KG1 (cell line): ENCODE measurements at places on chromosomes 2 and 18.

- no peak for DNase-seq
Observed at GRCh38 chr2:39377226-39377939, 59.7 kb downstream of the MAP4K3 start.

- DNase-seq: no peak
Observed at GRCh38 chr2:128487650-128488387, 169.2 kb upstream of the HS6ST1 start.

- DNase-seq: no peak
Observed at GRCh38 chr2:240953426-240954410, 44.7 kb upstream of the SNED1 start.

DNA sequence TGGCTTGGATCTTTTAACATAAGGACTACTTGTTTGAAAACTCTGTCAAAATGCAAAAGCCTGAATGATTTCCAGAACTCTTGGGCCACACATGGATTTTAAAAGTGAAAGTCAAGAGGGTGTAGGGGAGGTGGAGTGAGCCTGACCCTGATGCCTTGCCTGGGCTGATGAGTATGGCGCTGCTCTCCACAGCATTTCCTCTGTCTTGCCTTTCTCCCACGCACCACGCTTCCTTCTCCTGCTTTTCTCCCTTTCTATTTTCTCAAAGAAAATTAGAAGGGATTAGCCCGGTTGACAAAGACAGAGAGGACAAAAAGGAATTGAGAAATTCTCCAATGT, 207.0 kb upstream of the CCDC68 start:
- DNase-seq: no peak

DNA sequence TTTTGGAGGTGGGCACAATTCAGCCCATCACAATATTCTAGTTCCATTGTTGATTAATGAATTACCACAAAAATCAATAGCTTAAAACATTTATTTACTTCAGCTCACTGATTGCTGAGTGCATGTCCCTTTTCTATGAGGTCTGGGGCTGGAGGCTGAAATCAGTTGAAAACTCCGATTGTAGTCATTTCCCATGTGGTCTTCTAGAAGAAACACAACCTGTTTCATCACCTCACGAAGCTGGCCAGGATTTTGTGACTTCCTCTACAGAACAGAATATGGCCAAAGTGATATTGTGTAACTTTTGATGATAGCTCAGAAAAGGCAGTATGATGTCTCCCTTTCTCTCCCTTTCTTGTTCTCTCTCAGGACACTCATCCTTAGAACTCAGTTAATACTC, 44.1 kb upstream of the CYRIA start:
- peak; percentile 19 for DNase-seq

DNA sequence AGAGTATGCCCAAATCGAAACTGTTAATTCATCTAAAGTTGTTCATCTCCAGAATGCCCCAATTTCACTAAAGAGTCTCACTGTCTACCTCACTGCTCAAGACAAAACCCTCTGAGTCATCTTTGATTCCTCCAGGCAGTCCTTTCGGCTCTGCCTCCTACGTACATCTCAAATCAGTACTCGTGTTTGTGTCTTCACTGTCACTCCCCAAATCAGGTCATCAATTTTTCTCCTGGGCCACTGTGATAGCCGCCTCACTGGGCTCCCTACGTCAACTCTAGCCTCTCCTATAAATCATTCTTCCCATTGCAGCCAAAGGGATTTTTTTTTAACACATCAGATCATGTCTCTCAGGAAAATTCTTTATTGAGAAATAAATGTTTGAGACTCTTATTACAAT, 42.1 kb upstream of the TTC39C start:
- DNase-seq: no peak

GRCh38 chr2:1910592-1911246, 166.4 kb upstream of the PXDN start:
- no peak for DNase-seq

- DNase-seq: no peak
Observed at GRCh38 chr2:225468131-225468530, 68.6 kb downstream of the NYAP2 start.

GRCh38 chr2:41736105-41736567, 311.7 kb upstream of the PKDCC start:
- no peak for DNase-seq

DNA sequence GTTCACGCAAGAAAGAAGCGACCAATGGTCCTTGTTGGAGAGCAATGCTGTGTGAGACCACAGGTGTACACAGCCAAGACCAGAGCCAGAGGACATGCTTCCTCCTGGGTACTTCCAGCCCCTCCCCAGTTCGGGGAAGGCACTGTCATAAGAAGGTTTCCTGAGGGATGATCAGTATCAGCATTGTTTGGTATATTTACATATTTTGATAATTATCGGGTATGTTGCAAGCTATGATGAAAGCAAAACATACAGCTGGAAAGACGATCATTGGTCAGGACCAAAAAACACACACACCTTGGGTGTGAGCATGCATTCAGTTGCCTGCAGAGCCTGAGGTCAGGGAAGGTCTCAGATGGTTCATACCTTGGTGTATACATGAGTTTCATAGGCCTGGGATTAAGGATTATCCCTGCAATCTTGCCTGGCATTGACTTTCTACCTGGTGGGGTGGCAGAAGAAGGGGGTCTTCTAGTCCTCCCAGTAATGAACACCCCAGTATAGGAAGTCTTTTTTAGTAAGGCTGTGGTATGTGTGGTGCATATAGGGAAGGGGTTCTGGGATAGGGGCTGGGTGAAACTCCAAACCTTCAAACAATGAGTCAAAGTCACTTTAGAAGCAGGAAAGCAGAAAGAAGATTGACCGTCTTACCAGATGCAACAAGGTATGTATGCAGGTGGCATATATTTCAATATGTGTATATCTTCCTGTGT, 2.9 kb downstream of the SERPINB2 start:
- DNase-seq: no peak

GRCh38 chr18:22778996-22779395, 154.1 kb upstream of the RBBP8 start:
- DNase-seq: no peak

DNA sequence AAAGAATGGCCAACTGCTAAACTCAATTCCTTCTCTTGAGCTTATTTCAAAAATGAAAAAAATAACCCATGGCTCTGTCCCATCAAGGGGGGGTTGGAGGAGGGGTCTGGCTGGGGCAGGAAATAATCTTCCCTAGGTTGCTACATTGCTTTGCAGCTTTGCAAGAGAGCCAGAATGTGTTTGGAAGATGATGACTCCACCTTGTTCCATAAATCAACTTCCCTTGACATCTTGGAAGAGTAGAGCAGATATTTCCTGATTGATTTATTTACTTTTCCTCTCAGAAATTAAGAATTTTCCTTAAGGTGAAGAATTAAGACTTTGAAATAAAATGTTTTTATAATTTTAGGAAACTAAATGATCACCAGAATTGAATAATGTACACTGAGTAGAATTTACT, 41.3 kb downstream of the ESCO1 start:
- no peak for DNase-seq

DNA sequence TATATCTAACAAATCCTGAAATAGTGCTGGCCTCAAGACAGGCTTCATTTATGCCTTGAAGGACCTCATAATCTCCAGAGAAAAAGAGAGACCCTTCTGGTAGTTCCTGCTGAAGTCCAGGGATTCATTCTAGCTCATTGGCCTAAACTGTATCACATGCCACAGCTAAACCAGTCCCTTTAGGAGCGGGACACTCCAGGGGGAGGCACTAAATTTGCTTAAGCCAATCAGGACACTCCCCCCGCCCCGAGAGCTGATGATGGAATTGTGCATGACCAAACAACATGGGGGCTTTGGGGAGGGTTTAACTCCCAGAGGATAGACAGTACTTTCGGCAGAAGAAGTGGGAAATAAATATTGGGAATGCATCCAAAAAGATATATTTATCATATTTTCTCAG, 36.4 kb upstream of the CXCR4 start:
- DNase-seq: no peak

GRCh38 chr2:238893349-238894000, 45.6 kb downstream of the TWIST2 start:
- DNase-seq: no peak

- DNase-seq: no peak
Observed at GRCh38 chr2:232027530-232027929, 66.0 kb downstream of the DIS3L2 start.

- no peak for DNase-seq
Observed at GRCh38 chr2:238811293-238811692, 36.6 kb upstream of the TWIST2 start.

- DNase-seq: no peak
Observed at GRCh38 chr2:11576398-11576797, 42.6 kb downstream of the GREB1 start.

- DNase-seq: no peak
Observed at GRCh38 chr2:163682695-163683094, 53.1 kb downstream of the FIGN start.

DNA sequence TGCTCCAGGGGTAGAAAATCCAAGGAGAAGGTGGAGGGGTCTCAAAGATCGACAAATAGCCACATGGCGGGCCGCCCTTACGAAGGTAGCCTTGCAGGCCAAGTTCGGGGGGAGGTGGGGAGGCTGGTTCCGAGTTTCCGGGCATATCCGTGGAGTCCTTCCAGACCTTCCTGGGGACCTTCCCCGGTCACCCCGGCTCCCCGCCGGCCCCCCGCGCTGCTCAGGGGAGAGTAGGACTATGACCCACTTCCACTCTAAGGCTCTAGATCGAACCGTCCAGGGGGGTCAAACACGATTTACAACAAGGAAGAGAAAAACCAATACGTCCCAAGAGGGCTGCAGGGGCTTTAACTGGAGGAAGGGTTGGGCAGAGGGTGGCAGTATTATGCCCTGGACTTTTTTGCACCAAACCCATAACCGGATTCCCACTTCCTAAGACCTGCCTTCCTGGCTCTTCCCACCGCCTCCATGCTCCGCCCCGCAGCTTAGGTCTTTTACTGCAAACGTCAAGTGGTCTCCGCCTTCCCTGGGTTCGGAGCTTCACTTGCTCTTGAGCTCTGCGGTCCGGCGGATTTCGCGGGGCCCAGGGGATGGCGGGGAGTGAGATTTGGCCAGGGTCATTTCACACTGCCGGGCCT, 779 bp upstream of the LYPD6 start:
- DNase-seq: no peak

DNA sequence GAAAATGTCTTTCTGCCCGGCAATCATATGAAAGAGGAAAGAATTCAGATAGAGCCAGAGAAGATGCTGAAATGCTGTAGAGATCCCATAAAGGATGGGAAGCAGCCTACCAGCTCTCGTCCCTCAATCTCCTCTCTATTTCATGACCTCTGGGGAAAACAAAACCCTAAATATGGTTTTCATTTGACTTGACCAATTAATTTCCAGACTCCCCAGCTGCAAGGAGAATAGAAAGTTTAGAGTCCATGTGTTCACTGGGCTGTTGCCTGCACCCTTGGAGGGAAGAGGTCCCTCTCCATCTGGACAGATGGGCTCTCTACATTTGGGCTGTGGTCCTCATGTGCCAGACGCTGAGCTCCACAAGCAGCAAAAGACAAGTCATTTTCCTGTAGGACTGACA, 40.6 kb downstream of the CAPN13 start:
- DNase-seq: no peak

DNA sequence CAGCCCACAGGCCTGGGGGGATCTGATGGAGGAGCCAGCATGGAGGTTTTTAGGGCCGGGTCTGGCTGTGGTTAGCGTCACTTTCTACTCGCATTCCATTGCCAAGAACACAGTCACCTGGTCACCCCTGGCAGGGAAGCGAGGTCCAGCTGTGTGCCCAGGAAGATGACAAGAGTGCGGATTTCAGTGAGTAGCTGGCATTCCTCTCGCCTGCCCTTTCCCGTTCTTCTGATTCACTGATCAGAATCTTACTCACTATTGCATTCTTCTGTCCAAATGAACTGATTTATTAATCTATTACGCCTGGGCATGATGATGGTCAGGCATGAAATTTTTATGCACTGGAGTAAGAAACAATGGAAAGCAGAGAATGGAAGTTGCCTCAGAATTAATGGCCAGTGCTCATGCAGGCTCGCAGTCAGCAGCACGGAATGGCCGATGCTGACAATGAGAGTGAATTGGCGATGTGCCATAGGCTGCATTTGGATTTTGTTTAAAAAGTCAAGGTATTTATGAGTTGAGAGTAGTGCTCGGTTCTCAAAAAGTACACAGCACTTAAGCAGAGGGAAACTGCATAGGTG, 76.4 kb upstream of the MGAT5 start:
- no peak for DNase-seq

GRCh38 chr2:1631292-1632001, 112.9 kb downstream of the PXDN start:
- no peak for DNase-seq

DNA sequence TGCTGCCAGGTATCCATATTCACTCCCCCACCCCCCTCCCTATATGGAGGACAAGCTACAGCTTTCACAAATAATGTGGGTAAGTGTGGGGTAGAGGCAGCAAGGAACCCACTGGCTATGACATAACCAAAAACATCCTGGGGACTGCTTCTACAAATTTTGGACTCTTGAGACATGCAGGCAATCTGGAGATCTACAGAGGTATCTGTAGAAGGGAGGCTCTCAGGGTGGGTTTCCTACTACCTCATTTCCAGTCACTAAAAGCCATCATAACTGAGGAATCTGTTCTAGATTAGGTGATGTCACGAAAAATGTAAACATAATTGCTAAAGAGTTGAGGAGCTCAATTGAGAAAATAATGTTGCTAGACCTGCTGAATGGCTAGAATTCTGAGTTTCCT, 46.8 kb upstream of the WIPF1 start:
- DNase-seq: no peak

DNA sequence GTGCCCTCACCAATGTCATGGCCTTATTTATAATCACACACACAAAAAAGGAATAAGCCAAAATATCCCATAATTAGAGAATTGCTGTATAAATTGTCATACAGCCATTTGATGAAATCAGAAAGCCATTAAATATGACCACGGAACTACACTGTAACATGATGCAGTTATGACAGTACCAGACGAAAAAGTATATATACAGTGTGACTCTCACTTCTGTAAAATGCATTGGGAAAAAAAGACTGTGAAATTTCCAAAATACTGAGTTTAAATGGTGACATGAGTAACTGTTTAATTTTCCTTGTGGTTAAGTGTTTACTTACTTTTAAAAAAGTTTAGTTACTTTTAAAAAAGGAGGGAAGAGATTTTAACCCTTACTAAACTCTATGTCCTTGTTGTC, 25.4 kb downstream of the UXS1 start:
- no peak for DNase-seq

- DNase-seq: no peak
Observed at GRCh38 chr2:237118025-237118424, 32.3 kb downstream of the COPS8 start.

DNA sequence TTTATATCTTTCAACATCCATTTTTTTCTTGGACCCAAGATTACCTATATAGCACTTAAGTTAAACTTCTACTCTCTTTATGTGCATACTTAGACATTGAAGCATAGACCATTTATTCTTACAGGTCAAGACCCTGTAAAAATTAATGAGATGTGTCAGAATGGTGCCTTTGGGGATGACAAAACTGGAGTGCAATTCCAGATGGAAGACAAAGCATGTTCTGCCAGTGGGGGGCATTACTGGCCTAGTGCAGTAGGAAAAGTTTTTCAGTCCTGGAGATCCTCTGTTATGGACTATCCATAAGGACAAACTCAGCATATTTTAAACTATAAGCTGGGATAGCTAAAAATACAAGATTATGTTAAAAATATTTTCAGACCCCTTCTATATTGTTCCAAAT, 57.8 kb upstream of the MMADHC start:
- DNase-seq: no peak
